ENCODE measurements at places on chromosomes 4 and X.
A peak's percentile ranks its signal among the peaks of the same experiment; 100 is the strongest.

DNA sequence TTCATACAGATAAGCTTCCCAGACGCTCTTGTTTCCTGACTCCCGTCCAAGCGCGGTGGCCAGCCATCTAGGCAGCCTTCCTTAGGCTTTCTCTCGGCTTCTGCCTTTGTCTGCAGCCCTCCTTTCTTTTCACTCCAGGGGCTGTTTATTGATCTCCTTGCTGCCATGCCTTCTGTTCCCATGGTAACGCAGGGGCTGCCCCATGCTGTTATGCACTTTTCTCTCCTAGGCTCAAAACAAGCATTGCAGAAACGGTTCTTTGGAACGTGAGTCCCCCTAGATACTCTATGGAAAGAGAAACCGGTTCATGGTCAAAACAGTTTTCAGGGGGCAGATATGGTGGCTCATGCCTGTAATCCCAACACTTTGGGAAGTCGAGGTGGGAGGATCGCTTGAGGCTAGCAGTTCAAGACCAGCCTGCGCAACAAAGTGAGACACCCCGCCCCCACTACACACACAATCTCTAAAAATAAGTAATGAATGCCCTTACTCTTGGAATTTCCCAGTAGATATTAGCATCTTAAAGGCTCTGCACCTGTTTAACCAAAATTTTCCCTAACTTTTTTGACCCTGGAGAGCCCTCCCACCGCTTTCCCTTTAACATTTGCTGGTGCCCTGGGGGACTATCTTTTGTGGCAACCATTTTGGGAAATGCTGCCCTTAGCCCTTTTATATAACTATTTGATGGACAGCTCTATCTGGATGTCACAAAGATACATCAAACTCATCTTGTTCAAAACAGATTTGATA lies 53.9 kb upstream of the ZNF157 start:
- no peak for DNase-seq

DNA sequence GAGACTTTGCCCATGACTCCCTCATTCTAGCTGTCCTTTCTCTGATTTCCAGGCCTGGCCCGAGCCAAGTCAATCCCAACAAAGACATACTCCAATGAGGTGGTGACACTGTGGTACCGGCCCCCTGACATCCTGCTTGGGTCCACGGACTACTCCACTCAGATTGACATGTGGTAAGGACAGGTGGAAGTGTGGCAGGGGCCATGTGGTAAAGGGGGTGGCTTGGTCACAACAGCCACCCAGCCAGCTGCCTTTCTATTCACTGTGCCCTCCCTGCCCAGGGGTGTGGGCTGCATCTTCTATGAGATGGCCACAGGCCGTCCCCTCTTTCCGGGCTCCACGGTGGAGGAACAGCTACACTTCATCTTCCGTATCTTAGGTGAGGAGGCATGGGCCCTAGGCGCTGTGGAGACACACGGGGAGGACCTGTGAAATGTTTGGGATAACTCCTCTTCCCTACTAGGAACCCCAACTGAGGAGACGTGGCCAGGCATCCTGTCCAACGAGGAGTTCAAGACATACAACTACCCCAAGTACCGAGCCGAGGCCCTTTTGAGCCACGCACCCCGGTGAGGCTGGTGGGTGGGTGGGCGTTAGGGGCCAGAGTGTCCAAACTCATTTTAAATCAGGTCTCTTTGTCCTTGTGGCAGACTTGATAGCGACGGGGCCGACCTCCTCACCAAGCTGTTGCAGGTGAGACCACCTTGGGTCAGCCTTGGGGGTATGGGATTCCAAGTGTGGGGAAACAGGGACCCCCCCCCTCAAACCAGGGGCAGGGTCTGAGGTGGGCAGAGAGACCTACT lies 6.1 kb upstream of the USP11 start:
- DNase-seq = no peak

DNA sequence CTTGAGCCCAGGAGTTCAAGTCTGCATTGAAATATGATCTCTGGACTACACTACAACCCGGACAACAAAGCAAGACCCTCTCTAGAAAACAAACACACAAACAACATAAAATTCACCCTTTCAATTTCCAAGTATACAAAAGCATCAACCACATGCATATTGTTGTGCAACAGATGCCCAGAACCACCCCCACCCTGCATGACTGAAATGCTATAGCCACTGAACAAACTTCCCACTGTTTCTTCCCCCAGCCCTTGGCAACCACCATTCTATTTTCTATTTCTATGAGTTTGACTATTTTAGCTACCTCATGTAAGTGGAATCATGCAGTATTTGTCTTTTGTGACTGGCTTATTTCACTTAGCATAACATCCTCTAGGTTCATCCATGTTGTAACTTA lies 14.2 kb upstream of the C4orf51 start:
- no peak for DNase-seq

DNA sequence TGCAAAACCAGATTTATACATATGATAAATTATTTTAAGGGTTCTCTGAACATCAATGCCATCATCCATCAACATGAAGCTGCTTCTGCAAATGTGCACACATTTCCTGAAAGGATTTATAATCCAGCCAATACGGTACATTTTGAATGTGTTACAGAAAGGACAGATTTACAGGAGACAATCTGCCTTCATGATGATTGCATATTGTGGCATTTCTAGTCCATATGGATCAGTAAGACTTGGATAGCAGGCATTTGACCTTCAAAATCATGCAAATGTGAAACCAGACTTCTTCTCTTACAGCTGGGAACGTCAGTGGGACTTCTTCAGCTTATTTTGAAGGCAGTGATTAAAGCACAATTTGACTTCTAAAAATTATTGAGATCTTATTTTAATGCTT lies 217.3 kb upstream of the GK2 start:
- DNase-seq = no peak

- DNase-seq = peak; percentile 54
These were observed 8.1 kb upstream of the GSX2 start for GRCh38 chr4:54091637-54092404.

DNA sequence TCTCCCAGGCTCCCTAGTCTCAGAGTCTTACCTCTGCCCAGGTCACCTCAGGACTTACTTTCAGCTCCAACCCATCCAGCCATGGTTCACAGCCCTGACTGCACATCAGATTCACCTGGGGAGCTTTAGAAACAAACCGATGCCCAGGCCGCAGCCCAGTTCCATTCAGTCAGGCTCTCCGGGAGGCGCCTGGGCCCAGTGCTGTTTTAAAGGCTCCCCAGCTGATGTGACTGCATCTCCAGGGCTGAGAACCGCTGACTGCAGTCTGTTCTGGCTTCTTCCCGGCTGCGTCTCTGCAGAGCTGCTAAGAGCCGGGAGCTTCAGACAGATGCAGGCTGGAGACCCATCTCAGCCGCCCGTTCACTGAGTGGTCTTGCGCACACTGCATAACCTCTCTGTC lies 44.4 kb upstream of the LGI2 start:
- no peak for DNase-seq

DNA sequence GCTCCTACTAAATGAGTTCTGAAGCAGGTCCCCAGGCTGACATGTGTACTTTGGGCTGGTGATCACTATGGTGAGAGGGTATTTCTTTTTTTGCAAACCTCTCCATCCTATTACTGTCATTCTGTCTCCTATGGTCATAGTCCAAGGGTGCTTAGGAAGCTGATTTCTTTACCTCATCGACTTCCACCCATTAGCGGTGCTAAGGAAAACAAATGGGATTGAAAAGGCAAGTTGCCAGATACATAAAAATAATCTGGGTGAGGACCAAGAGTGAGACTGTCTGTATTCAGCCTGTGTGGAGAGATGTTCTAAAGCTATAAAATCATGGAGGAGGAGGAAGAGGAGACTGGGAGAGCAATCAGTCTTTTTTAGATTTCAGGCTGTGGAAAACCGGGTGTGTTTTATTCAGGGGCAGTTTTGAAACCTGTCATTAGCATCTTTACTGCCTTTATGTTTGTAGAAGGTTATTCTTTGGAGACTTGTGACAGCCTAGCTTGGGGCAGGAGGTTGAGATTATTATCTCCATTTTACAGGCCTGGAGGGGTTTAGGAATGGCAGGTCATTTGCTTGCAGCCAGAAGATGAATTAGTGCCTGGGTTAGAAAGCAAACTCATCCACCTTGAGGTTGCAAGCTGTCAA lies 1.9 kb downstream of the TMEM164 start:
- no peak for DNase-seq

DNA sequence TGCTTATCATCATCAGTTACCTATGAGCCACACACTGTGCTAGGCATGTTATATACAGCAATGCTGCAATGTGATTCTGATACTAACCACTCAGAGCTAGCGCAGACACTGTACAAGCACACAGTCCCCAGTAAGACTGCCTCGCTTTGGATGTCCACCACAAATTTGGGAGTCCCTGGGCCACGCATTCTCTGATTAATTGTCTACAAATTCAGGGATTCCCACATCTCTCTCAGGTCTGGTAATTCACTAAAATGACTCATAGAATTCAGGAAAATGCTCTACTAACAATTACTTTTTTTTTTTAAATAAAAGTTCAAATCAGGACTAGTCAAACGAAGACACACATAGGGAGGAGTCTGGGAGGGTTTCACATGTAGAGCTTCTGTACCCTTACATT lies 652.1 kb upstream of the AADAT start:
- DNase-seq = no peak

DNA sequence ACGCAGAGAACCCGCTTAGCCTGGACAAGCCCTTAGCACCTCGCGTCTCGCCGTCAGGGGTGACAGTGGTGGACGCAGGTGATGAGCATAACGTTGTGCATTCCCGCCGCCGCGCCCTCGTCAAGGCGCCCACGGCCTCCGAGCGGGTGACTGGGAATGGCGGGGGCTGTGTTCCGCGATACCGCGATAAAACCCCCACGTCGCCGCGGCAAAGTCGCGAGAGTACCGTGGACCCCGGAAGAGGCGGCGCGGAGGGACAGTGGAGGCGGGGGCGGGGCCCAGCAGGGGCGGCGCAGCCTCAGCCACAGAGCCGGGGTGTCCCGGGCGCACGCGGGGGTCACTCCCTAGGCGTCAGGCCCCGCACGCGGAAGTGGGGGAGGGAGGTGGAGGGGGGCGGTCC lies 53.8 kb downstream of the ZFYVE28 start:
- DNase-seq = no peak

DNA sequence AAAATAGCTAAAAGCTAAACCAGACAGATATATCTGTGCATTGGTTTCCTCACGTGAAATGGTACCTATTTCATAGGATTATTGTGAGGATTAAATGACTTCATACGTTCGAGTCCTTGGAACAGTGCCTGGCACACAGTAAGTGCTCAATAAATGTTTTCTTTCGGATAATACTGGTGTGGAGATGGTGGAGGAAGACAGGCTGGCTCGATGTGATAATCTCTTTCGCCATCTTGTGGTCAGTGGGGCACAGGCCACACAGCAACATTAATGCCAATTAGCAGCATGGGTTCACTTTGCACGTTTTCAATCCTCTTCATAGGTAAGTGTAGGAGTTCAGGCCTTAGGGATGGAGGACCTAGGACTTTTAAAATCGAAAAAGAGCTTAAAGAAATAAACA lies 9.3 kb downstream of the PAGE4 start:
- peak; percentile 37 for DNase-seq

- DNase-seq = peak; percentile 29
These were observed 65.3 kb upstream of the SHISA3 start for GRCh38 chr4:42331914-42332368.

All from SW480 (cell line).